Activated CD4-positive, alpha-beta memory T cell treated with anti-CD3 and anti-CD28 coated beads for 36 hours (primary cell): ENCODE measurements at places on chromosomes 6 and 20.

DNA sequence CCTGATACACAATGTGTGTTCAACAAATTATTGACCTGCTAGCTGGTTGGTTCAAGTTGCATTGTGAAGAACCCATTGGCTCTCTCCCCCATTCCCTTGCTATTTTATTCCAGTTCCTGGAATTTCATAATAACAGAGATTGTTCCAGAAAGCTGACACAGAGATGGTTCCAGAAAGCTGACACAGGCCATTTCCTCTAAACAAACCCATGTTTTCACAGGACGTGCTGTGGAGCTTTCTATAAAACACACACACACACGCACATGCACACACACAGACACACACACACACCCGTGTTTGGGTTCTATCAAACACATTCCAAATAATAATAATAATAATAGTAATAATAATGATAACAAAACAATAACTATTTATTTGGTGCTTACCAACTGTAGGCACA, 259.1 kb downstream of the CLIC5 start:
- no peak for DNase-seq

DNA sequence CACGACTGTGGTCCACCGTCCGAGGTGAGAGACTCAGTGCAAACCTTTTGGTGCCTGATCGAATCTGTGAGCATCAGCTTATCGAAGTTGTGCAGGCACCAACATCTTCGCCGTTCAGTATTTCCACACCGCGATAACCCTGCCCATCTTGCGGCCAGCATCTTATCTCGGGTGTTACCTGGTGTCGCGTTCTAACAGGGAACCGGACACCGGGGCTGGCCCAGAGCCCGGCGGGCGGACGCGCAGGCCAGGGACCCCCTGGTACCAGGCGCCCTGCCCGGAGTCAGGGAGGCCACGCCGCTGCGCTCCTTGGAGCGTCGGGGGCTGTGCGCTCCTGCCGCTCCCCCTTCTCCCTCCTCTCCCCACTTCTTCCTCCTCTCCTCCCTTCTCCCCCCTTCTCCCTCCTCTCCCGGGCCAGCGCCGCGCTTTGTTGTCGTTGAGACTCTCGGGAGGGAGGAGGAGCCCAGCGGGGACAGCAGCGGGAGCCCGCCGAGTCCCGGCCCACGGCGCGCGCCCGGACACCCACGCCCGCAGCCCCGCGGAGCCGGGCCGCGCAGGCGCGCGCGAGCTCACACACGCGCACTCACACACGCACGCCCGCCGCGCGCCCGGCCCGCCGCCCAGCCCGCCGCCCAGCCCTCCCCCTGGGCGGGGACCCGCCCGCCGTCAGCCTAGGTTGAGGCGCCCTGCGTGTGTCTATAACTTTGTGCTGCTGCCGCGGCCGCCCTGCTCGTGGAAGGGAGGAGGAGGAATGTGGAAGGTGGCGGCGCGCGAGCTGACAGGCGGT, 1.4 kb upstream of the FOXO3 start:
- DNase-seq, result peak; percentile 89

GRCh38 chr20:36150489-36150846, 4.1 kb upstream of the EPB41L1 start:
- no peak for DNase-seq

- DNase-seq, result no peak
These were observed 55.1 kb upstream of the BACH2 start for GRCh38 chr6:90351696-90352095.
